ENCODE measurements at places on chromosomes 2 and 18. TPM values are rescaled to one million over a fixed set of nuclear protein-coding genes. Genes with fewer than 3 reads are reported as not detected.

The CCDC68 gene
- 4.6 TPM for total RNA-seq

DNA sequence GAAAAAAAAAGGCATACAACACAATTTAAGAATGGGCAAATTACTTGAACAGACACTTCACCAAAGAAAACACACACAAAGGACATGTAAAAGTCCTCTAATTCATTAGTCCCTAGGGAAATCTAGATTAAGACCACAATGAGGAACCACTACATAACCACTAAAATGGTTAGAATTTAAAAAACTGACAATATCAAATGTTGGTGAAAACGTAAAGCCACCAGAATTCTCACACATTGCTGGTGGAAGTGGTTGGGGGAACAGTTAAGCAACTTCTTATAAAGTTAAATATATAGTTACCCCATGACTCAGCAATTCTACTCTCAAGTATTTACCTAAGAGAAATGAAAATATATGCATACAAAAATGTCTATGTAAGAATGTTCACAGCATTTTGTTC lies 11.8 kb downstream of the RTN4 start:
- no peak for DNase-seq

DNA sequence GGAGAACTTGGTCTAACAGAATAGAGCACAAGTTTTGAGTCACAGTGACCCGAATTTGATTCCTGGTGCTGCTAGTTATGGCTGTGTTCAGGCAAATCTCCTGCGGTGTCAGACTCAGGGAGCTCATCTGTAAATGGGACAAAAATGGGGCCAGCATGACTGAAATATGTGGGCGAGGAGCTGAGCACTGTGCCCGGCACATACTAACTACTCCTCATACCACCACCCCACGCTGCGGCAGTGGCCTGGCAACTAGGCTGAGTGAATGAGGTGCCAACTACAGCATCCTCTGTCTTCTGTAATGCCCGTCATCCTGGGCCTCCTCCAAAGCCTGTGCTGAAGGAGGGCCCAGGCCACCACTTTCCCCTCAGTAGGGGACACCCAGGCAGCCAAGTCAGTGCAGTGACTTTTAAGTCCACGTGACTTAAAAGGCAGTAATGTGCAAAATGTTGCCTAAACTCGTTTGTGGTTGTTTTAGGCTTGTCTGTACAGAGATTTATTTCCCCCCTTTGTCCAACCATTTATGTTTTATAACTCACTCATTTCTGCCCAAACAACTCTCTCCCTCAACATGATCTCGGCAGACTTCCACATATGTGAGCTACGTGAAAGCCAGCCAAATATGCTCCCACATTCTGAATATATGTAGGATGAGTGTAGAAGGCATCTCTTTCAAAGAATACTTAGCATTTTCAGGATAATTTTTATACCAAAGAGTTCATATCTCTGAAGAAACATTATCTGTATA lies 773.7 kb downstream of the TSN start:
- no peak for DNase-seq

DNA sequence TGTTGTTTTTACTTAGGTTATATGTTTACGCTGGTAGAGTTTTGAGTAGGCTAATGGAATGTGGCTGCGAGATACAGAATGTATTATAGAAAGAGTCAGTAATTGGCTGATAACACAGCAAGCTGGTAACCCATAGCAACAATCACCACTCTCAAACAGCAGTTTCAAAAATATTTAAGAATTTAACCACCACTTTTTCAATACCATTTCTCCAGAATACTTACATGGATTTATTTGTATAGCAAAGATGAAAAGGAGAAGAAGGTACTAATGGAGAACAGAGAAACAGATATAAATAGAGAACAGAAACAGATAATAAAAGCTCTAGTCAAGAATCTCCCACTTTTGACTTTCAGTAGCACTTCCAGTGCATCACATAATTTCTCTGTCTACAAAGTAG lies 188.3 kb upstream of the SLC39A10 start:
- DNase-seq: no peak

DNA sequence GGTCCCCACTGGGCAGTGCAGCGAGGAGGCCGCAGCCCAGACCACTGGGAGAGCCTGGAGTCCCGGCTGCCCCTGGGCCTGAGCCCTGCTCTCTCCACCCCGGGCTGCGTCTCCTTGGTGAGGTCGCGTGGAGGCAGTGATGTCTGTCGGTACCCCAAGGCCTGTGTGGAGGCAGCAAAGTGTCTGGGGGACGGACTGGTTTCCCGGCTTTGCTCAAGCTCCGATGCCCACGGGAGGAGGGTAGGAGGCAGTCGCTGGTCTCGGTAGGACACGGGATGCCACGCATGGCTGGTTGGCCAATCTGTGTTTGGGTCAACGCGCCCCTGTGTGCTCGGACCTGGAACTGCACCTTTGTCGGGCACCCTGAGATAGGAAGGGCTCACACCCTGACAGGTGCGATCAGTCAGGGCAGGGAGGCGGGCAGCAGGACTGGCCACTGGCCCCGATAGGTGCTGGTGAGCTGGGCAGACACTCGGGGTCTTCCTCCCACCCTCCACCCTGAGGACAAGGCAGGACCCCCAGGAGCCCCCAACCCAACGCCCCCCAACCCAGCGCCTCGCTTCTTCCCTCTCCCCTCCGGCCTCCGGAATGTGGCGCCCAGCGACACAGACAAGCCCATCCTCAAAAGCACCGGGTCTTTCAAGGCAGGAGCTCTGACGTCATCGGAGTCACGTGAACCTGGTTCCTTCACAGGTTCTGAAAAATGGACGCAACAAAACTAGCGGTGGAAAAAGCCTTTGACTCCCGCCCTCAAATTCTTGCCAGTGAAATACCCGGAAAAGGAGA lies 288.6 kb downstream of the NDUFA10 start:
- DNase-seq: no peak

GRCh38 chr18:906416-907114 lies 1.9 kb downstream of the ADCYAP1 start:
- DNase-seq: no peak

GRCh38 chr2:49943944-49944778 lies 789.8 kb upstream of the FSHR start:
- DNase-seq: no peak

Data from HepG2 (cell line).